ENCODE measurements at places on chromosomes 7 and 10. TPM values are rescaled to one million over a fixed set of nuclear protein-coding genes. Genes with fewer than 3 reads are reported as not detected.

Gene VWDE
- 6.7 TPM for total RNA-seq

Gene ANKRD16
- 8.8 TPM for total RNA-seq

- no peak for DNase-seq
These were observed 78.5 kb downstream of the C7orf25 start for GRCh38 chr7:42833411-42833810.

DNA sequence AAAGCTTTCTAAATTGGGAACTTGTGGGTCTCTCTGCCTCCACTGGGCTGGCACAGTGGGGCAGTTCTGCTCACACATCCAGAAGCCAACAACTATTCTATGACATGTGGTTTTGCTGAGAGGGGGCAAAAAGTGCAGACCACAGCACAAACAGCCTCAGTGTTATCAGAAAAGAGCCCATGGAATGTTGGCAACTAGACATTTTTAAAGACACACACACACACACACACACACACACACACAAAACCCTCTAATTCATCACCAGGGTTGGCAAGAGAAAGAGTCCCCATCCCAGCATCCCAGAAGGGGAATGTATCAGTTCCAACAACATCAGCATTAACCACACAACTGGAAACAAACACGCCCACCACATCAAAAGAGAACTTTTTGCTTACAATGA, 117.1 kb downstream of the FGFR2 start:
- DNase-seq, result no peak

DNA sequence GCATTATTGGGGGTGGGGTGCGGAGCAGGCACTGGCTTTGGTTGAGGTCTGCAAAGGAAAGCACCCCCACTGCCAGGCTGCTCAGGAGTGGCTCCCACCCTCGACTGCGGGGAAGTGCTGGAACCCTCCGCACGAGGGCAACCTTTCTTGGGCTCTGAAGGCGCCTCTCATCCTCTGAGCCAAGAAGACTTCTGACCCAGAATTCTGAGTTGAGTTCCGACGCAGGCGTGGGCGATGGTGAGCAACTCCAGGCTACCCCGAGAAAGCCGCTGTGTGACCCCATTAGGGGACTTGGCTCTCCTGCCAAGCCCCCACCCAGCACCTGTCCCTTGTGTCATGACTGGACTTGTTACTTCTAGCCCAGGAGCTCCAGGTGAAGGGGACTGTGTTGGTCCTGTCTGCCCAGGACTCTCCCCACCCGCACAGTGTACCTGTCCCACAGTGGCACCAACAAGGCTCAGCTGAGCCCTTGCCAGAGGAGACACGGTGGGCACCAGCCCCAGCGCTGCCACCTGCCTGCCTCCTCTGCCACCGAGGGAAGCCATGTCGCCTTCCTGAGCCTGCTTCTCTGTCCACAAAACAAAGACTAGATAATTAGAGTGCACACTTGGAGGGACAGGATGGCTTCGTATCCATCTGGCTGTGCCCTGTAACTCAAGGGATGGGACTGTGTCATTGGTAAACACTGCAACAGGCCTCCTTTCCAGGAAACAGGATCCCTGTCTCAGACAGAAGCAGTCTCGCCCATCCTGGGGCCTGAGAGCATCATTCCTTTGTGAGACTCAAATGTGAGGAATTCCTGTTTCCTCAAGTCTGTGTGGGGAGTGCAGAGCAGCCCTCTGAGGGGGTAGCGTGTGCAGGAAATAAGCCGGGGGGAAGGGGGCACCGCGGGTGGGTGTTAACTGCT, 128.8 kb downstream of the LHPP start:
- no peak for DNase-seq

Gene UCMA
- not detected for total RNA-seq

DNA sequence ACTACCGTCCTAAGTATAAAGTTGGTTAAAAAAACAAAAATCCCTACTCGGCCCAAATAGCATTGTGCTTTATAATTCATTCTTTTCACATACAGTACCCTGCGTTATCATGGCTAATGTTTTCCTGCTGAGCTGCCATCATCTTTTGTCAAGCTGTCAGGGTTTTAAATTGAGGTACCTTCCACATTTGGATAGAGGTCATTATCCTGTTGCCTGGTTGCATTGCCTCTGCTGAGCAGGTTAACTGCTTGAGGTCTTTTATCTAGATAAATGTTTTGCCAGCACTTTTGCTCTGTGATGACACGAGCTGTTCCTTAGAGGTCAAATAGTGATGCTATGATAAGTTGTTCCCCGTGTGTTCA, 94.4 kb upstream of the FZD1 start:
- DNase-seq, result no peak

Gene FZD1
- total RNA-seq, result 25.1 TPM
